Prostate gland (tissue), 2 donors: ENCODE measurements at places on chromosomes 13 and 19.

GRCh38 chr19:35559281-35559659 is 4.2 kb downstream of the ATP4A start:
- no peak for DNase-seq

GRCh38 chr13:27182844-27183497 is 11.4 kb upstream of the USP12 start:
- DNase-seq, result no peak

GRCh38 chr19:48400018-48400742 is 6.7 kb downstream of the GRIN2D start:
- no peak for DNase-seq

DNA sequence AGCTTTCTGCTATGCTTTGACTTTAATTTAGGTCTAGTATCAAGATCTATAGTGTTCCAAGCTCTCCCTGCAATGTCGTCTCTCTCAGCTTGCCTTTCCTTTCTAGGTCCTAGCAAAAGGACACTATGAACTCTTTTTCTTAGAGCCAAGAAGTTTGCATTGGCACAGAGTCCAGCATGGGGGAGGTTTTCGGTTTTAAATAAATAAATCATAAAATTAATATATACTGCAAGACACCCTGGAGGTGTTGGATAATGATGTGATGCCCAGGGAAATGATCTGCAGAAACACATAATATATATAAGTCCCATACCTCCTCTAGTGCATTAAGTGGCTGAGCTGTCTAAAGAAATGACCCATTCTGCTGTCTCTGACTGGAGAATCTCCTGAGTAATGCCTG is 316.4 kb upstream of the MAB21L1 start:
- DNase-seq, result no peak

GRCh38 chr13:20769091-20769490 is 4.7 kb downstream of the EEF1AKMT1 start:
- no peak for DNase-seq

DNA sequence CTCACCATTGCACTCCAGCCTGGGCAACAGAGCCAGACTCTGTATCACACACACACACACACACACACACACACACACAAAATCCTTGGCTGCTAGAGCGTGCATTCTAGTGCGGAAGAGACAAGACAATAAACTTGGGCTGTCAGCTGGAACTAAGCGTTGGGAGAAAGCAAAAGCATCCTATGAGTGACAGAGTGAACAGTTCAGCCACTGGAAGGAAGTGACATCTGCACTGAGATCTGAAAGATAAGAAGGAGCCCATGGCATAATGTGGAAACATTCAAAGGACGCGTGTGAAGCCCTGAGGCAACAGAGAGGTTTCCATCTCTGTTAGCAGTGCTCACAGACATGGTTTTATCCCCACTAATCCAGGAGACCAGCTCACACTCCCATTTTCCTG is 3.5 kb upstream of the SLC1A5 start:
- DNase-seq, result no peak

DNA sequence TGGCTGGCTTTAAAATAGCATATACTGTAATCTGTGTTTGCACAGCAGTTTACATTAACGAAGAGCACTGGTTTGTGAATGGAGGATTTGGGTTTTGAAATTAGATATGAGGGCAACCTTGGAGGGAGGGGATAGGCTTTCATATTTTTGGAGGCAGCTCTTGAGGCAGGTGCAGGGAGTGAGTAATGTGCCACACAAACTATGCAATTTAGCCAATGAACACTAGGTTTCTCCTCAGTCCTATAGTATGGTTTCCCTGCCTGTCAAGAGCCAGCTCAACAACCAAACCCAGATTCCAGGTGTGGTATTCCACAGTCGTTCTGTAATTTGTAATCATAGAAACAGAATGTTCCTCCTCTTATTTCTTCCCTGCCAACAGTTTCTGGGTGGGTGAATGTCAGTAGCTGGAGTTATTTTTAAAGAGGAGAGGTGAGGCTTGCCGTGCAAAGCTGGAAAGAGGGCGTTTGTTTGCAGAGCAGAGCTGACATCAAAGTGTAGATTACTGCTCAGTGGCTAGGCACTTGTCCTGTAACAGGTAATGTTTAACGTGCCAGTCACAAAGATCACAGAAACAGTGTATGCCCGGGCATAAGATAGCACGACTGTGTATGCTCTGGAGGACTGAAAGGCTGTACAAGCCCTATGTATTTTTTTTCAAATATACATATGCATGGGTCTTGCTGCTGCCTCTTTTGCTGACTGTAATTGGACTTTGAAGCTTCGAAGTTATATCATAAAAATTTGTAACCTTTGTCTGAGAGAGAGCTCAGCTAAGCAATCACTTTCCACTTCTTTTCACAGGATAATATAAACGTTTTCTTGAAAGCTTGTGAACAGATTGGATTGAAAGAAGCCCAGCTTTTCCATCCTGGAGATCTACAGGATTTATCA is 124.2 kb downstream of the LMO7 start:
- DNase-seq, result peak; percentile 65

GRCh38 chr13:67791047-67791446 is 560.9 kb upstream of the PCDH9 start:
- DNase-seq, result no peak

- DNase-seq, result no peak
Measured at GRCh38 chr13:63741029-63741813, 2325.6 kb upstream of the PCDH20 start.

- DNase-seq, result no peak
Measured at GRCh38 chr19:55546822-55547614, 1.7 kb upstream of the SBK3 start.

DNA sequence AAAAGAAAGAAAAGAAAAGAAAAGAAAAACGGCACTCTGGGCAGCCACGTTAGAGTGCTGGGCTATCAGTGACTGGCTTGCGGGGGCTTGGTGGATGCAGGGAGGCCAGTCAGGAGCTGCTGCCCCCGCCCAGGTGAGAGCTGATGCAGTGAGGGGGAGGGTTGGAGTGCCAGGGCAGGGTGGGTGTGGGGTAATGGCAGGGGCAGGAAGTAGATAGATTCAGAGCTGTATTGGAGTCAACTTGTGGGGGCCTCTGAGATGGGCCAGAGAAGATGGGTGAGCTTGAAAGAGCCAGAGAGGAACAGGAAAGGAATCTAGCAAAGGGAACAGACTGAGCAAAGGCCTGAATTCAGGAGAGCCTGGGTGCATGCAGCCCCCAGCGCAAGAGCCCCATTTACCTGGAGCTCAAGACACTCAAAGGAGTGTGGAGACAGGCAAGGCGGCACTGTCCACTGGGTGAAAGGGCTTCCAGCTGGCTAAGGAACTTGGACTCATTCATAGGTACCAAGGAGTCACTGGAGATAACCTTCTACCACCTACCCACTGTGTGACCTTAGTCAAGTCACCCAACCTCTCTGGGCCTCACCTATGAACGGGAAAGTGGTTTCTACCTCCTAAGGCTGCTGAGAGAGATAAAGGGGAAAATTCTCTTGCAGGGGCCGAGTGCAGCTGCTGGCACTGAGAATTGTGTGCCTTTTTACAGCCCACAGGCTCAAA is 20.2 kb downstream of the VSTM2B start:
- no peak for DNase-seq

GRCh38 chr19:49761625-49762311 is 1.3 kb downstream of the TSKS start:
- DNase-seq, result no peak

DNA sequence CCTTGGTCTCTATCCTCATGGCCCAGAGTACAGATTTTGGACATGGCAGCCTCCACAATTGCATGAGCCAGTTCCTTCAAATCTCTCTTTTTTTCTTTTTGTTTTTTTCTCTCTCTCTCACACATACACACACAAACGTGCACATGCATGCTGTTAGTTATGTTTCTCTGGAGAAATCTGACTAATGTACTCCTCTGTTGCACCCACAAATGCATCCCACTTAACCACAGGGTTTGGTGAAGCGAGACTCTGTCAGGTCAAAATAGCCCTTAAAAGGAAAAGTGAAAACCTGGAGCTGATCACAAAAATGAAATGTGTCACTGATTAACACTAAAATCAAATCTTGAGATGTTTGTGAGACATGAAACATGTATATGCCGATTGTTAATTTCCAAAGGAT is 374.6 kb upstream of the ARGLU1 start:
- DNase-seq, result no peak
